ENCODE measurements at places on chromosomes 2 and 18.

DNA sequence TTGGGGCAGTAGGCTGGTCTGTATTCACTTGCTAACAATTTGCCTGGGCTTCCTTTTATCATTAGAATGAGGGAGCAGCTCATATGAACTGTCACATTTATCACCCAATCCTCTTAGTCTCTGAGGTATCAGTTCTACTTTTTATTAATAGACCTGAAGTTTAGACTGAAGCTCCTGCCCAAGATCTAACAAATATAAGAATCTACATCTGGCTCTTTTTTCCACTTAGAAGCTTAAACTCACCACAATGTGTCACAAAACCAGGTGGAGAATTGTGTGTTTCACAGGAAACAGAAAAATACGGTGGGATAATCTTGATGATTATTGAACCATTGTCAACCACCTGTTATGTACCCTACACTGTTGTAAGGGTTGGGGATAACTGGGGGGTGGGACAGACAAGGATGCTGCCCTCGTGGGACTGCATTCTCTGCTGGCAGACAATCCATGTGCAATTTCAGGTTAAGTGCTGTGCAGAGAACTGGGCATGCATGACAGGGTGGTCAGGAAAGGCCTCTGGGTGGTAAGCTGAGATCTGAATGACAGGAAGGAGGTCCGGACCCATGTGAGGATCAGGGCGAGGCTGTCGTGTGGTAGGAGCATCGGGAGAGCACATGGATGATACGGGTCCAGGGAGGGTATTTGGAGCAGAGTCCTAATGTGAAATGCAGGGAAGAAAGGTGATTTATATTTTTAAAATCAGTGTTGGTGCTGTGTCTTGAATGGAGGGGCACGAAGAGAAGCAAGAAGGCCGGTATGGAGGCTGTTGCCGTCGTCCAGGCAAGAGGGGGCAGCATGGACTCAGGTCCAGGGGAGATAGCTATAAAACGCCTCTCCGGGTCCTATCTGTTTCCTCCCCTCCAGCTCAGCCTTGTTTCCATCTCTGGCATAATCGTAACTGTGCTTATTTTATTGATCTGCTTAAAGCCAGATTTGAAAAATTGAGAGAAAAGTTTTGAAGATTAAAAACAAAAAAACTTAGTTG lies 17.6 kb downstream of the MYL12B start:
- DNase-seq = no peak

- DNase-seq = no peak
Measured at GRCh38 chr2:99101697-99102096, 39.8 kb upstream of the C2orf15 start.

GRCh38 chr2:194103941-194104659 lies 1552.9 kb upstream of the SLC39A10 start:
- no peak for DNase-seq

DNA sequence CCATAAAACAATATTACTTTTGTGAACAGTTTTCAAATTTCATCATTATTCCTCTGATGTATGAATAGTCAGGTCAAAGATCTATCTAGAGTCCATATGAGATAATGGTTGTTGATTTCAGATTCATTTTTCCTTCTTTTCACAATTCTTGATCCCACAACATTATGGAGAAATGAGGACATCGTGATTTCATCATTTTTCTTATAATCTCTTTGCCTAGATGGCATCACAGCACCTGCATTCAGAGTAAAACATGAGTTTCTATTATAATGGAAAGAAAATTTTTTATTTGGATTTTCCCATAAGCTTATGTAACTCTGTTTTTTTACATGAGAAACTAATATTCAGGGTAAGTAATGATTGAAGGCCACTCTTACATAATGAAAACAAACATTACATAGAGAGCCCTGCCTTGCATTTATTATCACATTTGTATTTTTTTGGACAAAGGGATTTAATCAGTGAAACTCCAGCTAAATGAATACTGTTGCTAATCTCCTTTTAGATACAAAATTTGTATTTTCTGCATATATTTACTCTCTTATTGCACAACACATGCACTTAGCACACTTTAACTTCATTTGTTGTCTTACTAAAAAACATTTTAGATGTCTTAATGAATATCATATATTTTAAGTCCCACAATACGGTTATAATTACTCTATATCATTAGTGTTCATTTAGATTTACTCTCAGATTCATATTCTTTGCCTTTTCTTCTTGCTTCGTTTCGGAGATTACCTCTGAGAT lies 188.4 kb upstream of the KYNU start:
- DNase-seq = no peak

DNA sequence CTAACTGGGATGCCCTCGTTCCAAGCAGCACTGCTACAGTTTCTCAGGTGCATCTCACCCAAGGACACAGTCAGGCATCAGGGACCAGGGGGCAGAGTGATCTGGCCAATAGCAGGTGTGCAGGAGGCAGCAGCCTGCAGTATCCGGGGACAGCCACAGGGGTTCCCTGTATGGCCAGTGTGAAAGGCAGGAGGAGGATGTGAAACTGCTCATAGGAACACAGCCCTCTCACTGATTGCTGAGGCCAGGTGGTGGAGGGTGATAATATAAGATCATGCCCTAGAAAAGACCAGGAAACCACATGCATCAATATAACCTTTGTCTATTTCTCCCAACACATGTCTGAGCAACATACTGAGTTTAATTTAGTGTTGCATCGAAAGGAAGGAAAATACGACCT lies 112.7 kb upstream of the TACR1 start:
- no peak for DNase-seq

DNA sequence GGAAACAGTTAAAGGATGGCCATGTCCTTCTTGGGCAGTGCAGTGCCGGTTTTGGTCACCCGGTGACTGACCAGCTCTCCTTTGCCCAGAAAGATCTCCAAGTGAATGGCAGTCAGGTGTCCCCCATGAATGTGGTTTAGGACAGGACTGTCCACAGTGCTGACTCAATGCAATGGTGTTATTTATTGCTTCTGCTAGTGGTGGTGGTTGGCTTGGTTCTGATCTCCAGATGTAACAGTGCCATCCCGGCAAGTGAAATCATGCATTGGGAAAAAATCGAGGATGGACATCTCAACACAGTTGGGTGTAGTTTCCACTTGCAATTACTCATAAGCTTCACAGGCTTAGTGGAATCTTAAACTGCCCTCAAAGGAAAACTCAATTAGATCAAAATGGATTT lies 81.9 kb downstream of the TGOLN2 start:
- no peak for DNase-seq

DNA sequence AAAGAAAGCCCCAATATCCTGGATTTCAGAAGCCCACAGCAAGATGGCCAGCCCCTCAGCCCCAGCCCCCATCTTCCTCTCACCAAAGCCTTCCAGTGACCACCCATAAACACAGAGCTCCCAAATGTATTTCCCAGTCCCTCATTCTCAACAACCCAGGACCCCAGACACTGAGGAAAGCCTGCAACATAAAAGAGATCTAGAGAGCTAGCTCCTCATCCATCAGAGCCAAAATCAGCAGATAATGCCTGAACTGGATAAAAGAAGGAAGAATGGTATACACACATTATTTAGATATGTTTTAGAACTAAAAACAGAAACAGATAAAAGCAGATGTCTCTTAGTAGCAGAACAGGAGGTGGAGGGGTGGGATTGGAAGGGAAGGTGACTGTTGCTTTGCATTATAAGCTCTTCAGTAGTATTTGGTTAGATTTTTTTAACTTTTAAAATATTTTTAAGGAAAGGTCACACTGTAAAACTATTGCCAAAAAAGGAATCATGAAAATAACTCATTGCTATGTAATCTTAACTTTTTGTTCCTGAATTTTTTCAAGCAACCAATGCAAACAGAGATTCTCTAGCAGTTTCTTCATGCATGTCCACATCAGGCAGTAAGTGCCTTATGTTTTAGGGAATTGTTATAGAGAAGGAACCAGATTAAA lies 144.2 kb upstream of the PKDCC start:
- DNase-seq = no peak

- DNase-seq = peak; percentile 21
Measured at GRCh38 chr2:30225131-30225762, 6.1 kb upstream of the LBH start.
